ENCODE measurements at places on chromosomes 16 and 17.

DNA sequence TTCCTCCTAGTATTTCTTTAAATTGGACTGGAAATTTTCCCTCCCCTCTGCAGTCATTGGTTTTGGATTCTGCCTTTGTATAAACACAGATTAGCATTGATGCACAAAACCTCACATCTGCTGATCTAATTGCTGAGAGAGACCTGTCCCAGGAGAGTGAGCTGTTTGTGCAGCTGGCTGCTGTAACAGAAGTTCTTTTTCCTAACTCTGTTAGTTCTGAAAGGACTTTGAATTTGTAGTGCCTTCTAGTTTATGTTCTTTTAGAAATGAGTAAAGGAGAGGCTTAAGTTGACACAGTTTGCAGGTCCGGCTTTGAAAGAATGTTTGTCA, 45.2 kb upstream of the KPNB1 start:
- DNase-seq, result no peak

DNA sequence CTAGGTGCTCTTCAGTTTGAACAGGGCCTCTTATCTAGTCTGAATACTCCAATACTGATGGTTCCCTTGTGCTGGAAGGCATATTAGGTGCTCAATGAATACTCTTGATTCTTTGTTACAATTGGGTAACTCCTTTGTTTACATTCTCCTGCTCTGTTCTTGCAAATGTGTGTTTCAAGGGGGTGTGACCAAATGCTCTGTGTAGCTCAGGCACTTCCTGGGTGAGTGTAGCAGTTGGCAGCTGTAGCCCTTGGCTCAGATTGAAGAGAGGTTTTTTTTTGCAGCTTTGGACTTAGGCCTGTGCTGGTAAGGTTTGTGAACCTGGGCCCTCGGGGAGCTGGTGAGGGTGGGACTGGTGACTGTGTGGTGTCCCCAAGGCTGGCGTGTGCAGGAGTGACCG, 20.2 kb downstream of the TBCD start:
- no peak for DNase-seq

DNA sequence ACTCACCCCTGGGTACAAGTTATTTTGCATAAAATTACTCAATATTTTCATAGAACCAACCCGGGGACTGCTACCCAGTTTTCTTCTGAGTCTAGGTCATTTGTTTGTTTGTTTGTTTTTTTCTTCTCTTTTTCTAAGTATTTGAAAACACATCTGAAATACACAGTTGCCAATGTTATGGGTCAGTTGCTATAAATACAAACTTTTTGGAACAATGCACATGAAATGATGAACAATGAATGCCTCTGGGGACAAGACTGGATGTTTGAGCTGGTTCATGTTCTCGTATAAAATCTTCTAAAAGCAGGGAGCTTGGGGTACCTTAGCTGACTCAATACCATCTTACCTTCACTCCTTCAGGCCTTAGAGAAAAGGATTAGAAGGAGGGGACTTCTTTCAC, 30.5 kb downstream of the TMEM238L start:
- no peak for DNase-seq

DNA sequence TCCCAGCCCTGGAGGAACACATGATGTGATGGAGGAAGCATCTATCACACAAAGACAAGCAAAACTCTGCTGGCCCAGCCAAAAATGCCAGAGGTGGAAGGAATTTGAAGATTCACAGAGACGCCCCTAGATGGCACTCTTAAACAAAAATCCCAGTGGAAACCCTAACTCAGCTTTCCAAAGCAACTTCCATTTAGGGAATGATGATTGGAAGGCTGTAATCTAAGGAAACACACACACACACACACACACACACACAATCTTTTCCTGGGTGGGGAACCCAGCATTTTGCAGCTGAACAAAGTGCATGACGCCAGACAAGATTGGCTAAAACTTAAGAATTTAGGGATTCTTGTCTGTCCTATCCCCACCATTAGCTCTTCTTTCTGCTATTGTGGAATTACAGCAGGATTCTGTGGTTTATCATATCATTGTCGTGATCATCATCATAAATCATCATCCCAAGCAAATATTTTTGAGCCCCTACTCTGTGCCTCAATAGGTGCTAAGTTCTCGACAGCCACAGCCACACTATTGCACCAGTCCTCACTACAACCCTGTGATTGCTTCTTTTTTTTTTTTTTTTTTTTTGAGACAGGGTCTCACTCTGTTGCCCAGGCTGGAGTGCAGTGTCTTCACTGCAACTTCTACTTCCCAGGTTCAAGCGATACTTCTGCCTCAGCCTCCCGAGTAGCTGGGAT, 1.6 kb upstream of the LDAF1 start:
- no peak for DNase-seq

GRCh38 chr17:47276444-47276843, 22.8 kb downstream of the ITGB3 start:
- DNase-seq, result no peak

DNA sequence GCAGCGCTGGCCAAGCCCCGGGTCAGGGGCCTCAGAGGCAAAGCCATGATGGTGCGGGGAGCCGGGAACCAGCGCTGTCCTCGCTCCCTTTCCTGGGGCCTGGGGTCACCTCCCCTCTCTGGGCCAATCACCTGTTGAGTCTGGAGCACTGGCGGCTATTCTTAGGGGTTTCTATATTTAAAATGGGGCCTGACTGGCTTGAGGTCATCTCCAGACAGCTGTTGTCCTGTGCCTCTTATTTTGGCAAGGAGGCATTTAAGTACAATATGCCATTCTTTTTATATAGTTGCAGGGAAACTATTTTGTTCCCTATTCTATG, at the start of gene COX6A2:
Gene COX6A2 (minus strand): TSS at position 82 of the 319 bp plus-strand sequence. CDS start 35 bp downstream, at position 47.
- no peak for DNase-seq

GRCh38 chr17:50966163-50966666, 100.1 kb upstream of the TOB1 start:
- no peak for DNase-seq

GRCh38 chr16:21150375-21151001, at the start of gene DNAH3:
DNAH3 (minus strand) TSS chr16:21150846; CDS start chr16:21150319, 527 bp downstream.
- no peak for DNase-seq

GRCh38 chr16:71895679-71896365, 491 bp downstream of the IST1 start:
- DNase-seq, result no peak

- DNase-seq, result no peak
These were observed 9.7 kb upstream of the SLC35B1 start for GRCh38 chr17:49717371-49717861.

DNA sequence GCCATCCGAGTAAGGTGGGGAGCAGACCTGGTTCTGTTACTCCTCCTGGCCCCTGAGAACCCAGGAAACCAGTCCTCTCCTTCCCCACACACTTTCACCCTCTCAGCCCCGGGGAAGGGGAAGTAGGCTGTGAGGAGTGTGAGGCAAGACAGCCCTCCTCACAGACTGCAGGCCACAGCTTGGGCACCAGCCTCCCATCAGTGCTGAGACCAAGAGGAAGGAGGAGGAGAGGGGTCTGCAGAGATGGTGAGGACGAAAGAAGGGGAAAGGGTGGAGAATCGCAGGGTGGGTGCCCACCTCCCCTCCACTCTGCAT, 7.0 kb downstream of the G6PC3 start:
- no peak for DNase-seq

DNA sequence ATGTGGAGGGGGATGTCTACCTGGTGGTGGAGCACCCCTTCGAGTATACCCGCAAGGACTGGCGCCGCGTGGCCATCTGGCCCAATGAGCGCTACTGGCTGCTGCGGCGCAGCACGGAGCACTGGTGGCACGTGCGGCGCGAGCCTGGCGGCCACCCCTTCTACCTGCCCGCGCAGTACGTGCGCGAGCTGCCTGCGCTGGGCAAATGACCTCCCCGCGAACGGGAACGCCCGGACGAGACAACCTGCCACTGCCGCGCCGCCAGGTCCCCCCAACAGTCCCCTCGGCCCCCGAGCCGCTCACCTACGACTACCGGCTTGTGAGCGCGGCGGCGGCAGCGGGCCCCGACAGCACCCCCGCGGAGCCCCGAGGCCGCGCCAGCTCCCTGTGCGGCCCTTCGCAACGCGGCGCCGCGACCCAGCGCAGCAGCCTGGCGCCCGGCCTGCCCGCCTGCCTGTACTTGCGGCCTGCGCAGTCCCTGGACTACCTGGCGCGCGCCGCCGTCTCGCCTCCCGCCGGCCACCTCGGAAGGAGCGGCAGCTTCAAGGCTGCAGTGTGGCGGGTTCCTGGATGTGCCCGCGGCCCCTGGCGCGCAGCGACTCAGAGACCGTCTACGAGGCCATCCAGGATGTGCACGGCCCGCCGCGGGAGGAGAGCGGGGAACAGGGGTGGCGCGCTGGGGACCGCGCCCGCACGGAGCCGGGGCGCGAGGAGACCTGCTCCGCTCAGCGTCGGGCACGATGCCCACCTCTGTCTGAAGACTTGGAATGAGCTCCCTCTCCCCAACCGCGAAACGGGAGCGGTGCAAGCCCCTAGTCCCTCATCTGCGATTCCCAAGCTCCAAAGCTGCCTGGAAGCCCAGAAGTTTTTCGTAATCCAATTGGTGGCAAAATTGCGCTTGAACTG, 48.7 kb upstream of the AMZ2 start:
- DNase-seq, result no peak

DNA sequence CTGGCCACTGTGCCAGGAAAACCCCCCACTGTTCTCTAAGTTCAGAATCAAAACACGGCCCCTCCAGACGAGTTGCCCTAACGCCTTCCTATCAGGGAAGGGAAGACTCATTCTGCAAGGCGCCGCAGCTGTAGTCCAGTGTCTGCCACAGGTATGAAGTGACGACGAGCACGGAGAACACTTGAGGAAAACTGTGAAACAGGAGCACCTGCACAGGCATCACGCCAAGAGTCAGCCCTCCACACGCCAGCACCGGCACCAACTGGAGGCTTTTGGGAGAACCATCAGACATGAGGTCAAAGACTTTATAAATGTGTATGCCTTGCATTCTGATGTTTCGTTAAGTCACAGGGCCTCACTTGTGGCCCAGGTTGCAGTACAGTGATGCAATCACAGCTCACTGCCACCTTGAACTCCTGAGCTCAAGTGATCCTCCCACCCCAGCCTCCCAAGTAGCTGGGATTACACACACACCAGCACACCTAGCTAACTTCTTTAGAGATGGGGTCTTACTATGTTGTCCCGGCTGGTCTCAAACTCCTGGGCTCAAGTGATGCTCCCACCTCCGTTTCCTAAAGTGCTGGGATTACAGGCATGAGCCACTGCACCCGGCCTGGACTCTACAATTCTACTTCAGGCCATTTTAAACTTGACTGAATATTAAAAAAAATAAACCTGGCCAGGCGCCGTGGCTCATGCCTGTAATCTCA, 22.9 kb downstream of the KLHDC4 start:
- DNase-seq, result no peak

DNA sequence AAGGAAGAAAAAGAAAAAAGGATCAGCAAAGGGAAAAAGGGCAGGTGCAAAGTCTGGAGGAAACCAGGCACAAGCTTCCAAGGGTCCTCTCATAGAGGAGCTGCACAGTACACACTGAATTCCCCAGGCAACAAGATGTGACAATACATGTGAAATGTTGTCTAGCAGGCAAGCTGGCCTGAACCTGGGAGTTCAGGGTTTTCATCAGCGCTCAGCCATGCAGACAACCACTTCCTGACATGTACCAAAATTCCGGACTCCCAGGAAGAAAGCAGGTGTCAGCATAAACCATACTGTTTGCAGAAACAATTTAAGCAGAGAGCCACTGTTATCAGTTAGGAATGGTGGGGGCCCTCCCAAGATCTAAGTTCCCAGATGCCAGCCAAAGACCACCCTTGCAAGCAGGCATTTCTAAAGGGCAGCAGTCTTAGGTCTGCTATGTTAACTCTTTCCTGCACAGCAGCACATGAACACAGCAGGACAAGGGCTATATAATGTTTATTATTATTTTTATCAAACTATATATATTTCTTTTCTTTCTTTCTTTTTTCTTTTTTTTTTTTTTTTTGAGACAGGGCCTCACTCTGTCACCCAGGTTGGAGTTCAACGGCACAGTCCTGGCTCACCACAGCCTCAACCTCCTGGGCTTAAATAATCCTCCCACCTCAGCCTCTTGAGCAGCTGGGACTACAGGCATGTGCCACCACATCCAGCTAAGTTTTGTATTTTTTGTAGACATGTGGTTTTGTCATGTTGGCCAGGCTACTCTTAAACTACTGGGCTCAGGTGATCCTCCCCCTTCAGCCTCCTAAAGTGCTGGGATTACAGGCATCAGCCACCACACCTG, 10.1 kb downstream of the TK2 start:
- no peak for DNase-seq

DNA sequence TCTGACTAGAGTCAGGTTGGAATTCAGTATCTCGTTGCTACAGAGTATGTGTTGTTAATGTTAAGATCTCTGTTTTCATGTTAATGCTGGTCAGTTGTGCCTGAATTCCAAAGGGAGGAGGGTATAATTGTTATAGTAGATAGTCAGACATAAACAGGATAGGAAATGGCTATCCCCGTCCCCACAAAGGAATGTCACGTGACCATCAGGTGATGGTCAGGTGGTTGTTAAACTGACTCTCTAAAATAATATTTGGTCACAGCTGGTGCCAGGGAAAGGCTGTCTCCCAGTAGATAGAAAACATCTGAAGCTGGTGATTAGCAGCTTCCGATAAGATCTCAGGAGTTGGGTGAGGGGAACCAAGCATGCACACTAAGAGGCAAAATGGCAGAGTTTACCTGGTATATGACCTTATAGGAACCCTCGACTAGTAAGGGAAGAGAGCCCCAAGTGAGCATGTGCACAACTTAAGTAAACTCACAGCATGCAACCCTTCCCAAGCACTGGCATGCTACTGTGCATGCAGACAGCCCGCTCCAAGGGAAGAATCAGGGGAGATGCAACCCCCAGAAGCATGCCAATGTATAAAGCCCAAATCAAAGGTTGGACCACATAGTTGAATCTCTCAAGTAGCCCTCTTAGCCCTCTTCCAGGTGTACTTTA, 27.4 kb upstream of the SLC6A2 start:
- no peak for DNase-seq

- no peak for DNase-seq
These were observed 1.1 kb downstream of the VAT1 start for GRCh38 chr17:43020789-43021740.
